ENCODE measurements at places on chromosomes 16 and 17.

DNA sequence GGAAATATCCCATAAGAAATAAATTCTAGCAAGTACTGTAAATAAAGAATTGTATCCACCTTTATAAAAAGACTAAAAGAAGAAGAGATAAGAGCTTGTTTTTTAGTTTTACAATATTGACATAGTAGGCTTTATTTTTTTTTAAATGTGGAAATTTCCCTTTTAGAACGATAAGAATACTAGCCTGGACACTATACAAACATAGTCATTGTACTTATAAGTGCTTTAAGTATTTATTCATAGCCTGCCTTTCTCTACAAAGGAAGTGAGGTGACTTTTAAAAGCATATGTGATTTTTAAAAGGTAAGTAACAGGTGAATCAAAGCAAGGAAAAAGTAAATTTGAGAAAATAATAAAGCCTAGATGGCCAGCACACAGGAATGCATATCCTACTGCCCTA is 17.7 kb downstream of the TOX3 start:
- DNase-seq = no peak

DNA sequence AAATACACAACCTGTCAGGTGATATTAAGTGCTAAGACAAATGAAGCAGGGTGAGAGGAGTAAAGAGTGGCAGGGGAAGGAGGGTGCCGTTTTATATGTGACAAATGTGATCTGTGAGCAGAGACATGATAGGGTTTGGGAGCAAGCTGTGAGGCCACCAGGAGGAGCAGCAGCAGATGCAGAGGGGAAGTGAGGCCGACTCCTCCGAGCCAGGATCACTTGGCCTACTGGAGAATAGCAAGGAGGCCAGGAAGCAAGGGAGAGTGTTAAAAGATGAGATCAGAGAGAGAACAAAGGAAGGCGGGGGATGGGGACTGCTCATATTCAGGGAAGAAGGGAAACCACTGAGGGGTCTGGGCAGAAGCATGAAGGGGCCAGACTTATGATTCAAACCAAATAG is 129.4 kb downstream of the TANGO6 start:
- DNase-seq = no peak

- DNase-seq = no peak
Measured at GRCh38 chr16:84795329-84796053, 24.3 kb upstream of the CRISPLD2 start.

DNA sequence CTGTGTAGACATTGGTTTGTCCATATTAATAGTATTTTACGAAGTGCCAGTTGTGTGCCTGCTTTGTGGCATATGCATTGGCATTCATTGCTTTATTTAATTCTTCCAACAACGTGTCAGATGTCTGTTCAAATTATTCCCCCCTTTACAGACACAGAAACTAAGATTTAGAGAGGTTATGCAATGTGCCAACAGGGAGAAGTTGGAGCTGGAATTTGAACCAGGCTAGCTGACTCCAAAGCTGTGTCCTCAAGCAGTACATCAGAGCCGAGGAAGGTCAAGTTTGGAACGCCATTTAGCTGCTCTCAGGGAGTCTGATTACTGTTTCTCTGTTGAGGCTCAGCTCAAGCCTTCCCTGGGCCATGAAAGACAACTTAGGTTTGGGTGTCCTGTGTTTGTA is 232.3 kb downstream of the WWOX start:
- DNase-seq = no peak

- DNase-seq = no peak
Measured at GRCh38 chr17:73562896-73563295, 81.3 kb downstream of the SDK2 start.
